ENCODE measurements at places on chromosomes 6 and 20. TPM values are rescaled to one million over a fixed set of nuclear protein-coding genes. Genes with fewer than 3 reads are reported as not detected.

The SLC22A16 gene
- total RNA-seq, result not detected

The HSD17B8 gene
- total RNA-seq, result 33.2 TPM

The IRF4 gene
- 617 TPM for total RNA-seq

The KCNK16 gene
- total RNA-seq, result not detected

The PAK5 gene
- total RNA-seq, result not detected

The MAPK13 gene
- 65.1 TPM for total RNA-seq

The SNHG17 gene
- 70.7 TPM for total RNA-seq

The SLC16A10 gene
- total RNA-seq, result 7.0 TPM

The LTB gene
- 73.3 TPM for total RNA-seq

The EBF4 gene
- 4.3 TPM for total RNA-seq

The CNR1 gene
- not detected for total RNA-seq

The KIF13A gene
- not detected for total RNA-seq

All from activated CD4-positive, alpha-beta T cell treated with anti-CD3 and anti-CD28 coated beads for 36 hours (primary cell).